ENCODE measurements at places on chromosomes 3 and 15.

GRCh38 chr15:100438570-100438969, 90.2 kb downstream of the CERS3 start:
- no peak for DNase-seq

DNA sequence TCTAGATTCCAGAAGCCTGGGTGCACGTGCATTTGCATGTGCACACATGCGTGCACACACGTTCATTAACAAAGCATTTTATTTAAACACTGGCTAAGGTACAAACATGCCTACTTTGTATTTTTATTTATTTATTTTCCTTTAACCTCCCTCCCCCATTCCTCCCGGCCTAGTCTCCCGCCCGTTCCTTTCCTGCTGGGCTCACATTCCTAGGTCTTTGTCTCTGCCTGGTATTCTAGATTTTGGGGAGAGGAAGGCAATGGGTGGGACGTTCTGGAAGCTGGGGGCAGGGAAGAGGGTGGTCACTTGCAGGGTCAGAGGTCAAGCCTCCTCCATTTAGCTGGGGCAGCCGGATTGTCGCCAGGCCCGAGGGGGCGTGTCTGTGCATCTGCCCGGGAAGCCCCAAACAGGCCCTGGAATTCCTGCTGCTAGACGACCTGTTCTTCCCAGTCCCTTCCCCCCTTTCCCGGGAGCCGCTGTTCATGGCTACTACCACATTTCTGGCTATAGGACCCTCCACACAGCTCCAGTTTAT, 51.8 kb downstream of the TRIM71 start:
- no peak for DNase-seq

DNA sequence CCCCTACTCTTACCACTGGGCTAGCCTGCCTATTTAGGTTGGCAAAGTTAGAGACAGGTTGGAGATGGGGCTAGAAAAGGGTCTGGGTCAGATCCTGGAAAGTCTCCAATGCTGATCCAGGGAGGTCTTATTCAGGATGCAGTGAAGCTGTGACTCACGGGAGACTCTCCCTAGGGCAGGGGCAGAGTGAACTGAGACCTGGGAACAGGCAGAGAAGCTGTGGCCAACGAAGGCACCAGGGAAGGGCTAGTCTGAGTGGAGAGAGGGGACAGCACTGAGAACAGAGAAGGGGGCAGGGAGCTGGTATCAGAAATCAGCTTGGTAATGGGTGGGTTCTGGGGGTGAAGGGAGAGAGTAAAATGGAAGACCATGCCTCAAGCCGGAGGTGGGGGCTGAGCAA, 2.2 kb downstream of the LTF start:
- DNase-seq = no peak

GRCh38 chr3:70740872-70741271, 428.4 kb upstream of the MDFIC2 start:
- DNase-seq = no peak
